ENCODE measurements at places on chromosomes 7 and 10.

- no peak for DNase-seq
Observed at GRCh38 chr10:100307684-100308083, 21.2 kb upstream of the BLOC1S2 start.

GRCh38 chr10:98269435-98269912 lies 1.5 kb upstream of the LOXL4 start:
- DNase-seq = no peak

GRCh38 chr7:140229101-140229525 lies 52.3 kb upstream of the KDM7A start:
- no peak for DNase-seq

GRCh38 chr7:135723411-135723810 lies 4.6 kb downstream of the SLC13A4 start:
- no peak for DNase-seq

DNA sequence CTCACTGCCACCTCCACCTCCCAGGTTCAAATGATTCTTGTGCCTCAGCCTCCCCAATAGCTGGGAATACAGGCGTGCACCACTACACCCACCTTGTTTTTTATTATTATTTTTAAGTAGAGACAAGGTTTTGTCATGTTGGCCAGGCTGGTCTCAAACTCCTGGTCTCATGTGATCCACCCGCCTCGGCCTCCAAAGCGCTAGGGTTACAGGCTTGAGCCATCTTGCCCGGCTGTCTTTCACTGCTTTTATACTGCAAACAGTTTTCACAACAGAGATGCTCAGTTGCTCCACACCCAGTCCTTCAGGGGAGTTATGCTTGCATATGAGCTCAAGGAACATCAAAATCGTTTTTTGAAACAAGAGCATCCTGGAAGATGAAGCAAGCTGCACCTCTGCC lies 1.3 kb upstream of the PRR15 start:
- DNase-seq = no peak

DNA sequence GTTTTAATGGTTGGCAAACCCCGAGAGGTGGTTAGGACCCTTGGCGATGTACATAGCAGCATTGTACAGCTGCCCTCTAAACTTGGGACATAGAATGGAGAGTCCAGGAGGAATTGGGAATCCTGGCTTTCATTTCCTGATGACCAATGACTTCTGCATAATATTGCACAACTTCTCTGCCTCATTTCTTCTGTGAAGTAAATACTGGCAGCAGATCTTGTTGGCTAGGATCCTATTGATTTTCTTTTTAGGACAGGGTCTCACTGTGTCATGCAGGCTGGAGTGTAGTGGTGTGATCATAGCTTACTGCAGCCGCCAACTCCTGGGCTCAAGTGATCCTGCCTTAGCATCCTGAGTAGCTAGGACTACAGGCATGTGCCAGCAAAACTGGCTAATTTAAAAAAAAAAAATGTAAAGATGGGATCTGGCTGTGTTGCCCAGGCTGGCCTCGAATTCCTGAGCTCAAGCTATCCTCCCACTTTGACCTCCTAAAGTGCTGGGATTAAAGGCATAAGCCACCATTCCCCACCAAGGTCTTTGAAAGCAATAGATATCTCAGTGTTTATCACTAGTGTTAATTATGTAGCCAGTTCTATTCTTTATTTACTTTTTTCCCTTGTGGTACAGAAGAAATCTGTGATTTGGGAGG lies 58.1 kb downstream of the PODXL start:
- DNase-seq = no peak

DNA sequence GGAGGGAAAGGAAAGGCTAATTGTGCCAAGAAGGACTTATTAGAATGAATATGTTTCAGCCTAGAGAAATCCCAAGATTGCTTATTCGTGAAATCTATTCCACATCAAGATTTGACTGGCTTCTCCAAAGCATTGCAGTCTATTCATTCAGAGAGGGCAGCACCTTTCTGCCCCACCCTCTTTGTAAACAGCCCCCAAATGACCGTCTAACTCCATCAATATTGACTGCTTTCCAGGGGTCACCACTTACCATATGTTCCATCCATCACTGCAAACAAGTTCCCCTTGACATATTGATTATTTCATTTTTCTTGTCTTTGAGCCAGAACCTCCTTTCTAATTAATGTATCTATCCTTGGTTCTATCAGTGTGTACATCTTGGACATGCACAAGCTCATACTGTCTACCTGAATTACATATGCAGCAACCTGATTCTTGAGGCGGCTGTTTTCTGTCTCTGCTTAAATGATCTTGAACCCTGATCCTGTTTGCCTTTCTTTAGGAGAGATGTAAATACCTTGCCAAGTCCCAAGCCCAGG lies 44.2 kb upstream of the PTER start:
- no peak for DNase-seq

DNA sequence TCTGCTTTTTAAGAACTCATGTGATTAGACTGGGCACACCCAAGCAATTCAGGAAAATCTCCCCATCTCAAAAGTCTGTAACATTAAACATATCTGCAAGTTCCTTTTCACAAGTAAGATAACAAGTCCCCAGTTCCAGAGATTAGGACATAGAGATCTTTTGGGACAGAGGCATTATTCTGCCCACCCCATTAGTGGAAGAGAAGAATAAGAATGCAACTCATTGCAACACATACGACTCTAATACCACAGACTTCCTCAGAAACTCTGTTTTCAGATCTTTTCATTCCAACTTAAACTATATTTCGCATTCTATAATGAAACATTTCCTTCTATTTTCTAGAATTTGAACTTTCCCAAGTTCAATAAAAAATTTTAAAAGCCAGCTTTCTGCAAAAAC lies 137.7 kb downstream of the SEMA3C start:
- no peak for DNase-seq

- DNase-seq = no peak
Observed at GRCh38 chr10:55013318-55013717, 212.3 kb upstream of the PCDH15 start.

GRCh38 chr10:14781763-14782162 lies 7.1 kb upstream of the FAM107B start:
- no peak for DNase-seq

GRCh38 chr7:620056-620455 lies 100.4 kb upstream of the PDGFA start:
- DNase-seq = peak; percentile 49

DNA sequence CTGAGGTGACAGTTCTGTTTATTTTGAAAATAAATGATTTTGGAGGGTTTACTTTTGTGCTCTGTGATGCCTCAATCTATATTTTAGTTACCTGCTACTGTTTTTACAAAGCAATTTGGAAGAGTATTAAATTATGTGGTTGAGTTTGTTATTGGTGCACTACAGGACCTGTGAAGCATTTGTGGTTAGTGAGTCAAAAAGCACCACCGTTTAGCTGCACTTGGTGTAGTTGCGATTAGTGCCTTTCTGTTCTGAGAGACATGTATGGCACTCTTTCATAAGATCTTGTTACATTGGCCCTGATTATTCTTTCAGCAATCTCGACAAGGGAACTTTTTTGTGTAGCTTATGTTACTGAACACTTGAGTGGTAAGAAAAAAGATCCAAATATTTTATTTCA lies 132.2 kb downstream of the BBS9 start:
- DNase-seq = no peak

DNA sequence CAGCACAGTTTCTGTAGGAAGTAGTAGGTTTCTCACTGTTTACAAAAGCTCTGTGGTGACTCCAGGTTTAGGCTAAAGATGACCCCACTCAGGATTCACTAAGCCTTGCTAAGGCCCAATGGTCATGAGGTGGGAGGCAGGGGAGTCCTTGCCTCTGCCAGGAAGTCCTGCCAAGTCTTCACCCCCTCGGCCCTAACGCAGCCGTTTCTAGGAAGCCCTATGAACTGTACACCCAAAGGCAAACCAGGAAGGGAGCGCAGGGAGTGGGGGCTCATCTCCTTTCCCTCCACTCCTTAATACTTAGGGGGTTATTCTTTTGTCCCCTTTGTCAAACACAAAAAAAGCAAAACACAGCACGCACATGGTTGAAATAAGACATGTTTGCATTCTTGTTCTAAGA lies 64.6 kb downstream of the CTBP2 start:
- DNase-seq = no peak

DNA sequence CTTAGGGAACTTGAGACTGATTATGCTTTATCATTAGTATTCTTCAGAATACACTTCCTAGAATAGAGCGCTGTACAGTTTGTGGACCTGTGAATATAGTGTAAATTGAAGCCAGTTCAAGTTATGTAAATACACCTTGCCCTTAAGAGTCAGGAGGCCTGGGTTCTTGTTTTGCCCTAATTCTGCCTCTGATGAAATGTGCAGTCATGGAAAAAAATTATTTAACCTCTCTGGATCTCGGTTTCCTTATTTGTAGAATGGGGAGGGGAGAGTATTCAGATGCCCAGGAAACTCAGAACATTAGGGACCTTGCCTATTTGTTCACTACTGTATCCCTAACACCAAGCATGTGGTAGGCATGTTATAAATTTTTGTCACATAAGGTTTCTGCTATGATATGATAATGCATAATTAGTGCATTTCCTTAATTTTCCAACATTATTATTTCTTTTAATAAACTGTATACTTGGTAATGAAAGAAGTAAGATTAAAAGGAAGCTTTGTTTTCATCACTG lies 1.3 kb downstream of the EXOC6 start:
- DNase-seq = no peak

GRCh38 chr7:88184848-88185304 lies 35.0 kb downstream of the SRI start:
- no peak for DNase-seq

DNA sequence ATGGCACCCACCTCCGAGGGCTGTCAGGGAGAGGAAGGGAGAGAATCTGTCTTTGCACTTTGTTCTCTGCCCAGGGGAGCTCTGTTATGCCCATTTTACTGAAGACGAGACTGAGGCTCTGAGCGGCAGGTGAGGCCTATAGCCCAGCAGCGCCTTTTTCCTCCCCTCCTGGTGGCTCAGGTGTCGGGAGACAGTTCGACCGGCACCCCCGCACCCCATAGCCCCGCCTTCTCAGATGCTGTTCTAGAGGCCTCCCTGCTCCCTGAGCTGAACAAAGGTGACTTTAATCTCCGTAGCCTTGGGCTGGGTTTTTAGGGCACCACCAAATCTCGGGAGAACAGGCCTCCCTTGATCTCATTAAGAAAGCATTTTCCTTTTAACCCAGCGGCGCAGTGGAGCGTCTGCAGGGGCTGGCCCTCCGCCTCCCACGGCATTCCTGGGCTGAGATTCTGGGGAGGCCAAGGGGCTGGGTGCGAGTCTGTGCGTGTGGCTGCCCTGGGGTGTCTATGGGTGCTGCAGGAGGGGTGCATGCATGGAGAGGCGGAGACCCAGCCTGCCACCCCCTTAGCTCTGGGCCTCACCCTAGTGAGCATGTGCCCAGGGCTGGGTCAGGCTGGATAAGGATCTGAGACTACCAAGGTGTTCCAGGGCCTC lies 3.3 kb downstream of the LFNG start:
- DNase-seq = no peak

DNA sequence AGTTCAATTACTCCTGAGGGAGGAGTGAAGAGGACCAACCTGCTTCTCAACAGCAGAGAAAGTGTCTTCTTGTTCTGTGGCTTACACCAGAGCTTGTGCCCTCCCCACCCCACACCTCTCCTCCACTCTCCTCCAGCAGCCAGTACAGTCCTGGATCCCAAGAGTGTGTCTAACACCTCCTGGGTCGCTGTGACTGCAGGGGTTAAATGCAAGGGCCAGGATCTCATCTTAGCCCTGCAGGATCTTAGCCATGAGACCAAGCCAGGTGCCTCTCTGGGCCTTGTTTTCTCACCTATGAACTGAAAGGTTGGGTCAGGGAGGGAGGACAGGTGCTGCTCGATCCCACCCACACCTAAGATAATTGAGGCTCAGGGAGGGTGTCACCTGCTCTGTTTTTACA lies 34.5 kb upstream of the MSRB2 start:
- DNase-seq = no peak

DNA sequence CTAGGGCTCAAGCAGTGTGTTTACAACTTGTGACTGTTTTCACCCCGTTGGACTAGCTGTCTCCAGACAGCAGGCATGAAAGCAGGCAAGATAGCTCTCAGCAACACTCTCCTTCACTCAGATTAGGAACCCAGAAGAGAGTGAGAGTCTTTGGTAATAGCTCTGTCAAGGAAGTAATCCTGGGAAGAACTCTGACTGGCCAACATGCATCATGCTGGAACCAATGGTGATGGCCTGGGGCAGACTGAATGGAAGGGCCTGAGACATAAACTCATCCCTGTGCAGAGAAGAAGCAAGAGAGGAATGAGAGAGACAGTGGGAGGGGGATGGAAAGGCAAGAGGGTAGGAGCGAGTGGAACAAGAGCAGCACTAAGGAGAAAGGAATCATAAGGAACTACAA lies 48.9 kb downstream of the AKR1D1 start:
- no peak for DNase-seq

DNA sequence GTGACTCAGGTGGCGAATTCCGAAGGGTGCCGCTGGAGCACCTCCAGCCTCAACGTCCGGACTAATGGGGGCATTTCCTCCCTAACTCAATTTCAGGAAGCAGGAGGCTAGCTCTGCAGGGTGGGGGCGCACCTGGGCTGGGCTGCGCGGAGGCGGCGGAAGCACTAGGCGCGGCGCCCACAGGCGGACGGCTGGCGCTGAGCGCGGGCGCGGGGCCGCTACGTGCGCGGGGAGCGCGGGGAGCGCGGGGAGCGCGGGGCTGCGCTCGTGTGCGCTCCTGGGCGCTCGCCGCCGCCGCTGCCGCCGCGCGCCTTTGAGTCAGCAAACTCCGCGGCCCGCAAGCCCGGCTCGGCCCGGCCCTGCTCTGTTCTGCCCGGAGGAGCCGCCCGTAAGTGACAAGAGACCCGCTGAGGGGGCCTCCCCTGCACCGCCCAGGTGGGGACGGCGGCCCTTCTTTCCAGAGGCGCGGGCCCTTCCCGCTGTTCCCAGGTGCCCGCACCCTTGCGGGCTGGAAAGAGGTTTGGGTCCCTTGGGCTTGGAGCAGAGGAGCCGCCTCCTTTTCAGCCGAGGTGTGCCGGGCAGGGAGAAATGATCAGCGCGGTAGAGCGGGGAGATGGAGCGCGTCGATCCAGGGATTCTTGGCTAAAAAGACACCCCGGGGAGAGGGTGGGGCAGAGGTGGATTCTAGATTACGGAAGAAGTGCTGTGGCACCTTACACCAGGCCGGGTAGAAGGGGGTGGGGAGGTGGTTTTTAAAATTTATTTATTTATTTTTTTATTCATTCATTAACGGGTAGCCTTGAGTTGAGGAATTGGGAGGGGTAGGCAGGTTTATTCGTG lies at the start of gene SNX10:
Gene SNX10 (plus strand): TSS at position 164 of the 840 bp plus-strand sequence. CDS start 54,581 bp downstream, outside the sequence.
- peak; percentile 43 for DNase-seq

GRCh38 chr7:42993038-42993437 lies 60.9 kb downstream of the MRPL32 start:
- no peak for DNase-seq

- no peak for DNase-seq
Observed at GRCh38 chr7:37986908-37987330, 66.5 kb downstream of the EPDR1 start.

DNA sequence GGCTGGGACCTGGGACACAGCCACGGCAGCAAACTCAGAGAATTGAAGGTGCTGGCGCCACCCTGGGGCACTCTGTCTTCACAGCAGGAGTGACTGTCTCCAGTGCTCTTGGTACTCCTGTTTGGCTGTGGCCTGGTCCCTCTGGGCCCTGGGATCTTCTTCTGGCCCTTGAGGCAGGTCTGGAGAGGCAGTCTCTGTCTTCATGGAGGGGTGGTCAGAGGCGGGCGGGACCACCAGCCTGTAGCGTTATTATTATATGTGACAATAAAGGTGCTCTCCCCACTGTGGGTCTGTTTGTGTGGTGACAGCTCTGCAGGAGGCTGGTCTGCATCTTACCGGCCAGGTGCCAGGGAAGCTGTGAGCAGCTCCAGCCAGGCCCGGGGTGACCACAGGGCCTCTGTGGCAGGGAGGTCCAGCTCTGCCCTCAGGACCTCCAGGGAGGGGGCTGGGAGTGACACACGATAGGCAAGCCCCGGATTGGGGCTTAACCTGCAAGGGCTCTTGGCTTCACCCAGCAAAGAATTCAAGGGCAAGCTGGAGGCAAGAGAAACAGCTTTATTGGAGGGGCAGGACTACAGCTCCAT lies 70.3 kb downstream of the MYL10 start:
- DNase-seq = no peak

Data from activated CD4-positive, alpha-beta T cell treated with anti-CD3 and anti-CD28 coated beads, Interleukin-2, amount 50 U/mL, for 24 hours (primary cell).